Pancreas (tissue), 10 donors: ENCODE measurements at places on chromosomes 11 and 22. TPM values are rescaled to one million over a fixed set of nuclear protein-coding genes. Genes with fewer than 3 reads are reported as not detected.

Gene TEF
- total RNA-seq = 13.4 TPM

Gene C11orf16
- total RNA-seq = not detected

Gene RCOR2
- 0.37 TPM for total RNA-seq

Gene PISD
- 20.7 TPM for total RNA-seq

Gene AMOTL1
- 17.0 TPM for total RNA-seq

Gene RELA
- total RNA-seq = 32.3 TPM

Gene OVOL1
- total RNA-seq = 1.6 TPM

Gene VWCE
- 0.37 TPM for total RNA-seq

Gene CCDC188
- total RNA-seq = 0.44 TPM

Gene DNAJB7
- not detected for total RNA-seq

Gene RRP7A
- 17.8 TPM for total RNA-seq

Gene VSIG2
- total RNA-seq = 1.6 TPM

Gene GAL3ST1
- total RNA-seq = 4.4 TPM

Gene SLC25A45
- total RNA-seq = 21.1 TPM

Gene APOA5
- total RNA-seq = 0.98 TPM

Gene MIOX
- total RNA-seq = not detected

Gene MRGPRX3
- not detected for total RNA-seq

Gene SYT7
- 14.5 TPM for total RNA-seq

Gene CDC42BPG
- total RNA-seq = 14.7 TPM

Gene OR52I1
- total RNA-seq = not detected

Gene DTX4
- 5.9 TPM for total RNA-seq

Gene OR8D4
- 1.5 TPM for total RNA-seq

Gene PGA5
- total RNA-seq = 0.83 TPM

Gene RAG2
- total RNA-seq = not detected

Gene UBQLNL
- 0.23 TPM for total RNA-seq

Gene F2
- not detected for total RNA-seq

Gene MS4A12
- total RNA-seq = not detected

Gene GCAT
- 27.1 TPM for total RNA-seq

Gene MS4A4A
- total RNA-seq = 0.69 TPM

Gene OR2AG1
- total RNA-seq = not detected

Gene PRRG4
- total RNA-seq = 1.6 TPM

Gene USH1C
- 7.4 TPM for total RNA-seq

Gene BDNF
- total RNA-seq = 0.06 TPM

Gene WNT7B
- total RNA-seq = 1.3 TPM

Gene OR10A2
- total RNA-seq = not detected

Gene TOLLIP
- total RNA-seq = 69.8 TPM

Gene PLA2G6
- total RNA-seq = 19.1 TPM

Gene TRIM22
- 24.7 TPM for total RNA-seq

Gene P2RX6
- not detected for total RNA-seq

Gene NUP50
- total RNA-seq = 27.2 TPM

Gene PATE2
- total RNA-seq = 0.08 TPM

Gene DENND6B
- 5.0 TPM for total RNA-seq

Gene CDCA5
- 0.19 TPM for total RNA-seq

Gene VSIG10L2
- total RNA-seq = not detected

Gene PNPLA3
- total RNA-seq = 0.16 TPM

Gene SCUBE1
- 0.41 TPM for total RNA-seq
